Left renal pelvis (tissue), 4 donors: ENCODE measurements at places on chromosomes 16 and 17.

DNA sequence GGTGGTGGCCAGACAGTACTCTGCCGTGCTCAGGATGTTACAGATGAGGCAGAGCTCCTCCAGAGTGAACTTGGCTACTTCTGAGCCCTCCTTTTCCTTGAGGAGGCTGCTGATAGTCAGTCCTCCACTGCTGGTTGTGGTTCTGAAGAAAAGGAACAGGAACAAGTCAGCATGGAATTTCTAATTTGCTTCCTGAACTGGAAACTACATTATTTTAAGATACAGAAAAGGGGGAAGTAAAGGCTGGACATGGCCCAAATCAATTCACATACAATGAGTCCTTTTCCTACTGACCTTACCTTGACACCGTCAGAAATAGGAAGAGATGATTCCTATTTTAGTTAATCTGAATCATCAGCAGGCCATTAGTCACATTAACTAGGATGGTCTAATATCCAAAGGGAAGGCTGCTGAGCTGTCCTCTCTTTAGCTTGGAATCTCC is 154.2 kb downstream of the VPS53 start:
- no peak for DNase-seq

- DNase-seq, result no peak
Observed at GRCh38 chr16:70290949-70291519, 1.7 kb upstream of the AARS1 start.

GRCh38 chr17:31743797-31744196 is 115.2 kb downstream of the COPRS start:
- peak; percentile 31 for DNase-seq

- DNase-seq, result no peak
Observed at GRCh38 chr16:86450691-86451090, 59.6 kb upstream of the FOXF1 start.

- DNase-seq, result peak; percentile 98
Observed at GRCh38 chr17:60599620-60600489, at the start of gene PPM1D. PPM1D (plus strand) TSS chr17:60600193; CDS start chr17:60600415, 222 bp downstream.

- DNase-seq, result no peak
Observed at GRCh38 chr16:89446136-89446974, 44.0 kb downstream of the ANKRD11 start.

- no peak for DNase-seq
Observed at GRCh38 chr17:73359987-73360410, 48.2 kb upstream of the CDC42EP4 start.

DNA sequence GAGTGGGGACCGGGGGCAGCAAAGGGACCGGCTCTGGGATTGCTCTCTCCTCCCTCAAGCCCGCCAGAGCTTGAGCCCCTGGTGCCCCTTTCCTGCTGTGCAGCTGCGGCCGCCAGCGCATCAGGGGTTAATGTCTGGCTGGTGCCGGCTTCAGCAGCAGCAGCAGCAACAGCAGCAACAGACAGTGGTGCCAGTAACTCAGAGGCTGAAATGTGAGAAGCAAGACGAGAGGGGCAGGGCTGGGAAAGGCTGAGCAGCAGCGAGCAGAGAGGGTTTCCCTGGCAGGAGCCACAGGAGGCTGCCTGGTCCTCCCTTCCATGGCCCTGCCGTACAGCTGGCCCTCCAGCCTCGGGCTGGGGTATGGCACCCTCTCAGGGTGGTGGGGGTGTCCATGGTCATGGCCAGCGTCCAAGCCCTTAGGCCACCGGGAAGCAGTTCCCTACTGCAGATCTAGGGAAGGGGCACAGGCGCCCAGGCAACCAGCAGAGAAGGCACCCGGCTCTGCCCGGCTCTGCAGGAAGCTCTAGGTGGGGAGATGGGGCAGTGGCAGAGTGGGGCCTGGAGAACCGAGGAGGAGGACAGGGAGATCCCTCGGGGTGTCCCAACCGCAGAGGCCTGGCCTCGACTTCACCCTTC is 21.1 kb upstream of the TFAP4 start:
- DNase-seq, result peak; percentile 58

- DNase-seq, result no peak
Observed at GRCh38 chr16:68359398-68360191, 48.8 kb downstream of the PRMT7 start.

GRCh38 chr17:72308744-72309385 is 188.0 kb downstream of the SOX9 start:
- no peak for DNase-seq

DNA sequence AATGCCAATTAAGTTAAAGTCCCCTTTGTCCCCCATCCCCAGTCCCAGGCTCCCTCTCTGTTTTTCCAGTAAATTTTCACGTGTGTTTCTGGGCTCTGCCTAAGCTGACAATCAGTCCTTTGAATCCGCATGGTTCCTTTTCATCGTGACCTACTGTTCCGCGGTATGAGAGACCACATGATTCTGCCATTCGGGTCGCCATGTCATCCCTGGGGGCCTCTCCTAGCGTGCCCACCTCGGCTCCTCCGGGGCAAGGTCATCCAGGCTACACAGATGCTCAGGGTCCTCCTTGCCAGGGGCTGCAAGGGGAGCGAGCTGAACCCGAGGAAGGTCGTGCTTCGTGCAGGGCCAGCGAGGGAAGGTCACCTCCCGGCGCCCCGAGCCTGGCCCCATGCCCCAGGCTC is 157.6 kb downstream of the RAB11FIP4 start:
- no peak for DNase-seq

- no peak for DNase-seq
Observed at GRCh38 chr16:4962716-4963115, 4.6 kb downstream of the SEC14L5 start.

DNA sequence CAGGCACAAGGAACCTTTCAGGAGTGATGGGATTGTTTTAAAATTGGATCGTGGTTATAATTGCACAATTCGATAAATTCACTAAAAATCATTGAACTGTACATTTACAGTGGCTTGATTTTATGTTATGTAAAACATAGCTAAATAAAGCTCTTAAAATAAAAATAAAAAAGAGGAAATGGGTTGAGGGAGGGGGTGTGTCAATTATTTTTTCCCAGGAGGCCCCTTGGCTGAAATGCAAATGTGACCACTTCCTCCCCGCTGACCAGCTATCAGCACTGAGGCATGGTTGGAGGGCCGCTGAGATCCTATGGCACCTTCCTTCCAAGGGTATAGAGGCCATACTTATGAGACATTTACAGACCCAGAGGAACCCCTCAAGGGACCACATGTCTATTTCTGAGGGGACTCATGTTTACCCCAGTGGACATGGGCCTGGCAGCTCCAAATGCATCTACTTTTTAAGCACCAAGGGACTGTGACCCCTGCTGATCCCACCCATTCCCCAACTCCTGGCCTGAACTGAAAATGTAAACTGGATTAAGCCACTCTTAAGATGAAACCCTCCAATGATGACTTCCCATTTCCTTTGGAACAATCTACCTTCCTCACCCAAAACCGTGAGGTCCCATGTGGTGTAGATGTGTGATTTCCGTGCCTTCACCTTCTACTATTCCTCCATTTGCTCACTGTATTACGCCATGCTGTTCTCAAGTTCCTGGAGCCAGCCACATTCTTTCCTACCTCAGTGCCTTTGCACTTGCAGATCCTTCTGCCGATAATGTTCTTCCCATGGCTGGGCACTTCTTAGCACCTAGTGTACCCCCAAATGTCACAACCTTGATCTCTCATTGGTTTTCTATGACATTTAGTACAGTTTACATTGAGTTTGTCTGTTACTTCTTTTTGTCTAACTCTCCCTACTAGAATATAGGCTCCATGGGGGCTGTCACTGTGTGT is 2.8 kb upstream of the IL21R start:
- no peak for DNase-seq
